ENCODE measurements at places on chromosomes 7 and 10. TPM values are rescaled to one million over a fixed set of nuclear protein-coding genes. Genes with fewer than 3 reads are reported as not detected.

The STEAP1B gene
- total RNA-seq, result 0.30 TPM

The MLXIPL gene
- 9.5 TPM for total RNA-seq

The HOXA5 gene
- 18.7 TPM for total RNA-seq

The OR9A2 gene
- total RNA-seq, result not detected

The PRRT4 gene
- total RNA-seq, result not detected

The NODAL gene
- 0.17 TPM for total RNA-seq

GRCh38 chr10:35000936-35001335, 89.2 kb downstream of the CUL2 start:
- H3K36me3 ChIP-seq, result no peaks in the 10 kb centered on the region
- no peak for DNase-seq
- no peaks in the 10 kb centered on the region for H3K4me1 ChIP-seq
- no peak overlapping the region for H3K27ac ChIP-seq
- no peaks in the 10 kb centered on the region for H3K27me3 ChIP-seq

- no peak overlapping the region for H3K4me3 ChIP-seq
- no peak overlapping the region for H3K27ac ChIP-seq
- no peaks in the 10 kb centered on the region for H3K4me1 ChIP-seq
- peak; percentile 20 for DNase-seq
These were observed 2.8 kb upstream of the KLF6 start for GRCh38 chr10:3787816-3788215.

- no peak for DNase-seq
- H3K4me1 ChIP-seq, result no peaks in the 10 kb centered on the region
- no peak overlapping the region for H3K4me3 ChIP-seq
- no peaks in the 10 kb centered on the region for H3K27me3 ChIP-seq
- no peak overlapping the region for H3K27ac ChIP-seq
These were observed 67.3 kb downstream of the ZNF783 start for GRCh38 chr7:149329265-149329664.

GRCh38 chr7:125074141-125074540, 144.5 kb upstream of the POT1 start:
- H3K4me3 ChIP-seq, result no peak overlapping the region
- H3K27ac ChIP-seq, result no peak overlapping the region
- no peaks in the 10 kb centered on the region for H3K4me1 ChIP-seq
- DNase-seq, result no peak

DNA sequence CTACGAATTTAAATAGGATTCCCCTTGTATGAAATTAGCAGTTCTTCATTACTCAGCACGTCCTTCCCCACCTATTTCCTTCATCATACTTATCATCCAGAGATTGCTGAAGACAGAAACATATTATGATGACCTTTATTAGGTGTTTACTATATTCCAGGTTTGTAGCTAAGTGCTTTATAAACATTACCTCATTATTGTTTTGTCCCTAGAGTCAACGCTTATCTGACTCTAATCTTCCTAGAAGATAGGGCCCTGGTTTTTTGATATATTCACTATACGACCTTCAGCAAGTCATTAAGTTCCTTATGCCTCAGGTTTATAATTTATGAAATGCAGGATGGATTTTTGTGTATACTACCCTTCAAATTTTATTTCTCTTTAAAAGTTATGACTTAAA, 36.8 kb upstream of the NRP1 start:
- no peaks in the 10 kb centered on the region for H3K27me3 ChIP-seq
- no peak for DNase-seq
- H3K4me3 ChIP-seq, result no peak overlapping the region
- H3K4me1 ChIP-seq, result no peaks in the 10 kb centered on the region
- H3K36me3 ChIP-seq, result no peaks in the 10 kb centered on the region

DNA sequence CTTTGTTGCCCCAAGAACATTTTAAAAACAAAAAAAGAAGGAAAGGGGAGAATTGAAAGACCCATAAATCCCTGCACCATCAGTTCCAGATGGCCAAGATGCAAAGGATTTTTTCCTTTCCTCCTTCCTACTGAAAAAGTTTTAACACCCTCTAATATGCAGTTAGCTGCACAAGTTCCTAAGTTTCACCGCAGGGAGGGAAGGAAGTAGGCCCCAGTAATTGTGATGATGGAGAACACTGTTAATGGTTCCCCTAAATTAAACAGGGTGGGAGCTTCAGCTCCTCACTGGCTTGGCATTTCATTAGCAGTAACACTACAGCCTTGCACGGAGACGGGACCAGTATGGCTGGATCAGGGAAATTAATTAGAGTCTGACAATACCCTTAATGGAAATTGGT, 63.7 kb upstream of the PPIF start:
- H3K4me1 ChIP-seq, result no peaks in the 10 kb centered on the region
- DNase-seq, result no peak
- H3K36me3 ChIP-seq, result no peaks in the 10 kb centered on the region
- H3K27ac ChIP-seq, result no peak overlapping the region

DNA sequence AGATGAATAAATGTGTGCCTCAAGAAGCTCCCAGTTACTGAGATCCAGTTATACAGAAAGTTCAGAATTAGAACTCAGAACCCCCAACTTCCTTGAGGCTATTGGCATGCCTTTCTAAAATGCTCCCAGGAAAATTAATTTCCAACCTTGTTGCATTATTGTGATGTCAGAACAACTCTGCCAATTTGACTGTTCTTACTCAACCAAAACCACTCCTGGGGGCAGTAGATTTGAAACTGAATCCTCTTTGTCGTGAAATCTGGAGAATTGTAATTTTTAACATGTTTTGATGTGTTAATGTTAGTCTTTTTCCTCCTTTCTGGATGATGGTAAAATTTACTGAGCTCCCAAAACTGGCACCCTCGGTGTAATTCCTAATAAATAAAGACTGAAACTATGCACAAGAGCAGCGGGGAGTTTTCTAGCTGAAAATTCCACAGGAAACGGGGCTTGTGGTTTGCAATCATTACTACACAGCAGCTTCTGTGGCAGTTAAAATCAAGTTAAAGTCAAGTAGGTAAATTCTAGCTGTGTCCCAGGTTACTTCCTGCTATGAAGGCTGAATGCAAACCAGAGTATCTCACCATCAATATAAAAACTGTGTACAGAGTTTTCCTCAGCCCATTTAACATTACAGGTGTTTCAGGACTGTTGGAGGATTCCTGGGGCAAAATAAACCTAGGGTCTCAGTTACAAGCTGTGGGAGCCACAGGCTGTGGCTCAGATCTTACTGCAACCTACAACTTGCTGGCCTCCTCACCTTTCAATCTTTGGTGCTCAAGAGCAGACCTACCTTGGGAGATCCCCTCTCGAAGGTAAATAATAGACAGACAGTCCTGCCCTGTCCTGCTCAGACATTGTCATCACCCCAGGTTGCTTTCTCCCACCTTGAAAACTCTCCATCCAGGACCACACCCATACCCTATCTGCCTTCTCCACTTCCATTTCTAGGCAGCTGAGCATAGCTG, 156.3 kb upstream of the KMT2E start:
- no peaks in the 10 kb centered on the region for H3K27me3 ChIP-seq
- H3K4me1 ChIP-seq, result no peaks in the 10 kb centered on the region
- no peak for DNase-seq

DNA sequence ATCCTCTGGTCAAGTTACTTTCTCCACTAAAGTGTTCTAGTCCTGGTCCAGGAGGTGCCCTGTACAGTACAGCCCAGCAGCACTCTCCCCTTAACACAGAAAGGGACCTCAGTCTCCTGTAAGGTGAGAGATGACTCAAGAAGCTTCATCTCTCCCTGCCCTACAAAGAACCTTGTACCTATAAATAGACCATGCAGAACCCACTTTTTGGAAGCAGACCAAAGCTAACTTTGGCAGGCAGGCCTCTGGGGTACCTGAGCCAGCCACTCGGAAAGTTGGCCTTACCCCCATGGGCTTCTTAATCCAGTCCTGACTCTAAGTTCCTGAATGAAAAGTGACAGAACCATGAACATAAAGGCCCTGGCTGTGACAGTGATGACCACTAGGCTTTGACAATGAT, 454.8 kb downstream of the KCNMA1 start:
- no peaks in the 10 kb centered on the region for H3K4me1 ChIP-seq
- no peak overlapping the region for H3K4me3 ChIP-seq
- DNase-seq, result no peak
- no peaks in the 10 kb centered on the region for H3K36me3 ChIP-seq
- no peaks in the 10 kb centered on the region for H3K27me3 ChIP-seq

- DNase-seq, result no peak
- H3K27me3 ChIP-seq, result no peaks in the 10 kb centered on the region
- no peaks in the 10 kb centered on the region for H3K36me3 ChIP-seq
- no peaks in the 10 kb centered on the region for H3K4me1 ChIP-seq
These were observed 5.5 kb downstream of the MYOZ1 start for GRCh38 chr10:73635781-73636180.

- no peak for DNase-seq
- no peaks in the 10 kb centered on the region for H3K4me1 ChIP-seq
- H3K27me3 ChIP-seq, result no peaks in the 10 kb centered on the region
- H3K4me3 ChIP-seq, result no peak overlapping the region
These were observed 205.6 kb upstream of the PRSS58 start for GRCh38 chr7:142463401-142463850.

- no peaks in the 10 kb centered on the region for H3K4me1 ChIP-seq
- no peaks in the 10 kb centered on the region for H3K27me3 ChIP-seq
- no peaks in the 10 kb centered on the region for H3K36me3 ChIP-seq
- DNase-seq, result no peak
These were observed 179.3 kb downstream of the WNT2 start for GRCh38 chr7:117143580-117143979.

DNA sequence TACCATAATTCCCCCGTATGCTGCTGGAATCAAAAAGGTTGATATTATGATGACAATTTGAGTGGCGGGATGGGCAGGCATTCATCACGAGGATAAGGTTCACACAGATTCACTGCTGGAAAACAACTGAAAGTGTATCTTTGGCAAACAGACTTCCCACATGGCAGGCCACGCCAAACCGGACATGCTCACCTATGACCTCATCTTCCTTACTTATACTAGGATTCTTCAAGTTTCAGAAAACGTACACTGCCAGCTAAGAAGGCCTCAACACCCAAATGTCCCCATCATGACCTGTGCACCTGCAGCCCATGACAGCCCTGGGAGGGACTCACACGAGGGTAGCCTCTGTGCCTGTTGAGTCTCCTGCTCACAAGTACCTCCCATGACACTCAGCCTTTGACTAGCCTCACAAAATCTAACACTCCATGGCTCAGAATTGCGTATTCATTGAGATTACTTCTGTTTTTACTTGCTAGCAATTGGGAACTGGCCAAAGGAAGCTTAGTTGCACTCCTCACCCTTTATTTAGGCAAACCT, 259.0 kb upstream of the GHITM start:
- DNase-seq, result no peak
- H3K27ac ChIP-seq, result no peak overlapping the region
- no peaks in the 10 kb centered on the region for H3K4me1 ChIP-seq
- H3K36me3 ChIP-seq, result no peaks in the 10 kb centered on the region
- H3K27me3 ChIP-seq, result no peaks in the 10 kb centered on the region

DNA sequence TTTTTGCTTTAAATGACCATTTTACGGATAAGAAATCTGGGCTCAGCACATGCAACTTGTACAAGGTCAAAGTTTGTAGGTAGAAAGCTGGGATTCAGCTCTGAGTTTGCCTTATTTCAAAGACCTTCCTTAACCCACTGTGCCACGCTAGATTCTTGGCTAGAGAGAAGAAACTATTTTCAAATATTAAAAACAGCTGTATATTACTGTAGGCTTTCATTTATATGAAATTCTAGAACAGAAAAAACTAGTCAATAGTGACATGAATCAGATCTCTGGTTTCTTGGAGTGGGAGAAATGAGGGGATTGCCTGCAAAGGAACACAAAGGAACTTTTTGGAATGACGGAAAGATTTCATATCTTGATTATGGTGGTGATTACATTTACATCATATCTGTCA, 53.0 kb upstream of the C1GALT1 start:
- no peaks in the 10 kb centered on the region for H3K27me3 ChIP-seq
- peaks cover 6% of the 10 kb centered on the region for H3K4me1 ChIP-seq
- no peak overlapping the region for H3K4me3 ChIP-seq
- H3K36me3 ChIP-seq, result no peaks in the 10 kb centered on the region
- DNase-seq, result no peak

DNA sequence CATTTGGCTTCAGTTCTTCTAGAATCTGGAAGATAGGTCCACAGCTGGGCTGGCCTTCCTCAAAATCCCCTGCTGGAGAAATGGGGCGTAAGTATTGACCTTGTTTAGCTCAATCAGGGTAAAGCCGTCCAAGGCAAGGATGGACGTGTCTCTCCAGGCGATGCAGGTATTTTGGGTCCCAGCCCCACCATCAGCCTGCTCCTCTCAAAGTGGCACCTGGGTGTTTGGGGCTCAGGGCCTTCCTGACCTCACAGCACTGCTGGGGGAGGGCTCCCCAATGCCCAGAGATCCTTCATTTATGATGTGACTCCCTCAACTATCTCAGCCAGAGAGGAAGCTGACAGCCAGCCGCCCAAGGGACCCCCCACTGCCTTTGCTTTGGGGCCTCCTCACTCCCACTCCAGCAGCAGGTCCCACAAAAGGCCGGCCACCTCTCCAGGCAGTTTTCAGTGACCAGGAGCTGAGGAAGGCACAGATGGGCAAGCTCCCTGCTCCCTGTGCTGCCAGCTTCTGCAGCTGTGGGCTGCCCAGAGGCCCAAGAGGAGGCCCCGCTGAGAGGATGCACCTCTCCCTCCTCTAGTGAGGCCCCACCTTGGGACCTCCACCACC, 140.0 kb upstream of the TCERG1L start:
- H3K4me1 ChIP-seq, result no peaks in the 10 kb centered on the region
- no peak overlapping the region for H3K4me3 ChIP-seq
- no peaks in the 10 kb centered on the region for H3K27me3 ChIP-seq
- no peak overlapping the region for H3K27ac ChIP-seq
- DNase-seq, result no peak
- no peaks in the 10 kb centered on the region for H3K36me3 ChIP-seq

DNA sequence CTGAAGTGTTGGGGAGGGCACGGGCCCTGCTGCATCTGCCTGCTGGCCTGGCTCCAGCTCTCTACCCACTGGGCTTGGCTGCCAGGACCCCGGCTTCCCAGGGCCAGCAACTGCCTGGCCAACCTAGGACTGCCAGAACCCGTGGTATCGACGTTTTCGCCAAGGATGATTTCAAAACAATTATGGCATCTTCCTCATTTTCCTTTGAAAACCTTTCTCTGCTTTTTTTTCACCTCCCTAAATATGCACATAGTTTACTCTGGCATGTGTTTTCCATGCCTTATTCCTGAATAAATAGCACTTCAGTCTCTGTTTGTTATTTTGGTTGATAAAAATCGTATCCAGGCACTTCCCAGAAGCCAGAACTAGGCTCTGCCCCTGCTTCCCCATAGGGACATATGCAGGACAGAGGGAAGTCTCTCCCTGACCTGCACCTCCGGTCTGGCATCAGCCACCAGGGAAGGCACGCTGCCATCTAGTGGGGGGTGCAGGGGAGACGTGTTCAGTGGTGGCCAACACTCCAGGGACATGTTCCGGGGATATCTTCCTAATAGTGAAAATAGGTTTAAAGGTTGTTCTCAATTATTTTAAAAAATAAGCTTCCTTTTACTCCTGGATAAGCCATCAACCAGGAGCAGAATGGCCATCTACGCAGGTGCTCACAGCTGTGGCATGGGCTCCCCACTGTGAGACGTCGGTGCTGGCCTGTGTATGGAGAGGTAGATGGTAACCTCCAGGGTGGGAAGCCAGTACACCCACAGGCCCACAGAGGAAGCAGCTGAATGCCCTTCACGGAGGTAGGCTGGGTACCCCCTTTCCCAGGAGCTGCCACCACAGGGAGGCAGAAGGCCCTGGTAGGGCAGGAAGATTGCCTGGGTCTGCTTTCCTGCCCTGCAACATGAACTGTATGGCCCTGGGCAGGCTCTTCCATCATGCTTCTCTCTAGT, 30.7 kb upstream of the ANTXRL start:
- DNase-seq, result peak; percentile 76
- H3K27me3 ChIP-seq, result no peaks in the 10 kb centered on the region
- H3K4me1 ChIP-seq, result no peaks in the 10 kb centered on the region
- H3K4me3 ChIP-seq, result no peak overlapping the region

GRCh38 chr10:59997827-59998525, 91.6 kb upstream of the CCDC6 start:
- H3K4me3 ChIP-seq, result no peak overlapping the region
- H3K36me3 ChIP-seq, result no peaks in the 10 kb centered on the region
- peak; percentile 23 for DNase-seq
